ENCODE measurements at places on chromosomes 1 and 21.

- no peak for DNase-seq
Observed at GRCh38 chr1:28176492-28177470, at the start of gene PTAFR. PTAFR (minus strand) TSS chr1:28176690; CDS start chr1:28151021, 25,669 bp downstream.

- DNase-seq: no peak
Observed at GRCh38 chr21:14403681-14404318, 20.9 kb upstream of the HSPA13 start.

DNA sequence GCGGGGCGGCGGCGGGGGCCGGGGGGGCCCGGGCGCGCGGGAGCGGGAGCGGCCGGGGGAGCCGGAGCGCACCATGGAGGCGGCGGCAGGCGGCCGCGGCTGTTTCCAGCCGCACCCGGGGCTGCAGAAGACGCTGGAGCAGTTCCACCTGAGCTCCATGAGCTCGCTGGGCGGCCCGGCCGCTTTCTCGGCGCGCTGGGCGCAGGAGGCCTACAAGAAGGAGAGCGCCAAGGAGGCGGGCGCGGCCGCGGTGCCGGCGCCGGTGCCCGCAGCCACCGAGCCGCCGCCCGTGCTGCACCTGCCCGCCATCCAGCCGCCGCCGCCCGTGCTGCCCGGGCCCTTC, 546 bp downstream of the SKI start:
- no peak for DNase-seq

DNA sequence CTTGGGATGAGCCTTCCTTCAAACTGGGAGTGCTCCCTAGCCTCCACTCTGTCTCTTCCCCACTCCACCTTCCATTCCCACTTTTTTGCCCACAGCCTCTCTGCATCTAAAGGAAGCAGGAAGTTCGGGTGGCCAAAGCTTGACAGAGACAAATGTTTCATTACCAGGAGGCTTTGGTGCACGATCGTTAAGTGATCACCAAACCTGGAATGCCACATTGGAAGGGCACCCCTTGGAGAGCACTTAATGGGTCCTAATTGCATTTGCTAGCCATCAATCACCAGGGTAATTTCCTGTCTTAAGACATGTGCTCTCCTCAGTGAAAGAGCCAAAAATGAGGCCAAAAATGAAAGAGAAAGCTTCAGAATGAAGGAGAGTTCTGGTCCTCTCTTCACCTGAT, 206.5 kb downstream of the TNR start:
- DNase-seq: no peak

- DNase-seq: no peak
Observed at GRCh38 chr1:184408580-184408979, 21.8 kb downstream of the C1orf21 start.

DNA sequence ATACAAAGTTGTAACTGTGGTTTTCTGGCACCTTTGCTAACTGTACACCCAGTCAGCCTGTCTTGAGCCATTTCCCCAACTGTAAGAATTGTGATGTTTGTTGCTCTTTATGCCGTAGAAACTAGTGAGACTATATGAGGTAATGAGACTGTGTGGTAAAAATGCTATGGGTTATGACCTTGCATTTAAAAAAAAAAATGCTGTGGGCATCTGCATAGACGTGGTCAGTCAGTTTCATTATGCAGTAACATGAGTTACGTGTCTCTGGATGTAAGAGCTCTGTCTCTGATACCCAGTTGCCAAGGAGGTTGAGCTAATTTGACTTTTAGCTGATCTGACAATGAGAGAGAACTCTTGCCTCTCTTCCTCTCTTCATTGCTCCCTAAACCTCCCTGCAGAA, 80.6 kb upstream of the LAMC2 start:
- DNase-seq: no peak

DNA sequence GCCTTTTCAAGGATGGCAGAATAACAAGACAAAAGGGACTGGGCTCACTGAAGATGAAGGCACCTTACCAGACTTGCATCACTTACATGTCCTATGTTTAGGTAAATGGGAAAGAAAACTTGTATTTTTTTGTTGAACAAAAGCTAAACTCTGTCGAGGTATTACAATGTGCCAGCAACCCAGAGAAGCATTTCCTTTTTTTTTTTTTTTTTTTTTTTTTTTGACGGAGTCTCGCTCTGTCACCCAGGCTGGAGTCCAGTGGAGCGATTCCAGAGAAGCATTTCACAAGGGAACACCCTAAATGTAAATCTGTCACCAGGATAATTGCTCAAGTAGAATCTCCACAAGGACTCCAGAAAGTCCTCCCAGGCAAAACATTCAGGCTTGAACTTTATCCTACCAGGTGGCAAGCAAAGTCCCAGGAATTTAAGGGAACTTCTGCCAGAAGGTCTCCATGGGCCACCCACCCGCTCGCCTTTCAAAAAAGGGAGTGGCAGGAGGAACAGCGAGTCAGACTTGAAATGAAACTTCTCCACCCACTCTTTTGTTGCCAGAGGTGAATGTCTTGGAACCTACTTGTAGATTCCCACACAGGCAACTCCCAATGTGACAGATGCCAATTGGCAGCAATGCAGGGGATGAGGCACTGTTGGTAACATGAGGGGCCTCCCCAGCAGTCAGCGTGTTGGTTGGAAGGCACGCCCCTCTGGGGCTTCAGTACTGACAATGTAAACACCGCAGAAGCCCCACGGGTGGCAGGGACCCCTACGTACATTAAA, 125.0 kb downstream of the TIAM1 start:
- DNase-seq: no peak

GRCh38 chr1:31627930-31628559, 10.6 kb downstream of the HCRTR1 start:
- no peak for DNase-seq

GRCh38 chr1:10617318-10617717, 142.6 kb downstream of the PEX14 start:
- DNase-seq: no peak

GRCh38 chr1:224517171-224517570, 82.6 kb upstream of the WDR26 start:
- no peak for DNase-seq

- no peak for DNase-seq
Observed at GRCh38 chr1:19484798-19485361, 459 bp downstream of the CAPZB start.

DNA sequence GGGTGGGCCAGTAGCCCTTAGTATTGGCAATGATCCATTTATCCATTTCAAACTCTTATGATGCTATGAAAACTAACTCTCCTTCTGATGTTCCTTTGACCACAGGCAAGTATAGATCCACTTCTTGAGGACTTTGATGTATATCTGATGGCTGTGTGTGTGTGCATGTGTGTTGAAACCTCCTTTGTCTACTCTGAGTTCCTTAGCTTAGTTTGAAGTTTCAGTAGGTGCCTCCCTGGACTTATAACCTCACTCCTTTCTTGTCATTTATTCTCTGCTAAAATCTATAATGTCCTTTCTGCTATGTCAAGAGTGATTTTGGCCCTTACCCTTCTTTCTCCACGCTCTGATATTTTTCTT, 409.3 kb downstream of the PRDM2 start:
- DNase-seq: no peak

- DNase-seq: no peak
Observed at GRCh38 chr1:96643519-96643918, 78.1 kb upstream of the PTBP2 start.

DNA sequence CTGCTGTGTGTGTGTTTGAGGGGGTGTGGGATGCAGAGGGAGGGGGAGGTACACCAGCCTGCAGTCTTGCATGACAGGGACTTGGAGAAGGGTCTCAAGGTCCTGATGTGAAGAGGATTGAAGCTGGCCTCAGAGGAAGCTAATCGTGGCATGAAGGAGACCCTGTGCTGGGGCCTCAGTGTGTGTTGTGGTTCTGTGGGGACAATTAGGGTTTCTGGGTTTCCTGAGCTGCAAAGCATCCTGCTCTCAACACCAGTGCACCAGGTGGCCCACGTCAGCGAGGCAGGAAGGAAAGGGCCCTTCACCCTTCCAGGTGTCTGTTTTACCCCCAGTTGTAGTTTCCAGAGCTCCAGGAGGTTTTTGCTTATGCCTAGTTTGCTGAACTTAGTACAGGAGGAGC, 52.8 kb downstream of the TENT5C start:
- DNase-seq: peak; percentile 37

DNA sequence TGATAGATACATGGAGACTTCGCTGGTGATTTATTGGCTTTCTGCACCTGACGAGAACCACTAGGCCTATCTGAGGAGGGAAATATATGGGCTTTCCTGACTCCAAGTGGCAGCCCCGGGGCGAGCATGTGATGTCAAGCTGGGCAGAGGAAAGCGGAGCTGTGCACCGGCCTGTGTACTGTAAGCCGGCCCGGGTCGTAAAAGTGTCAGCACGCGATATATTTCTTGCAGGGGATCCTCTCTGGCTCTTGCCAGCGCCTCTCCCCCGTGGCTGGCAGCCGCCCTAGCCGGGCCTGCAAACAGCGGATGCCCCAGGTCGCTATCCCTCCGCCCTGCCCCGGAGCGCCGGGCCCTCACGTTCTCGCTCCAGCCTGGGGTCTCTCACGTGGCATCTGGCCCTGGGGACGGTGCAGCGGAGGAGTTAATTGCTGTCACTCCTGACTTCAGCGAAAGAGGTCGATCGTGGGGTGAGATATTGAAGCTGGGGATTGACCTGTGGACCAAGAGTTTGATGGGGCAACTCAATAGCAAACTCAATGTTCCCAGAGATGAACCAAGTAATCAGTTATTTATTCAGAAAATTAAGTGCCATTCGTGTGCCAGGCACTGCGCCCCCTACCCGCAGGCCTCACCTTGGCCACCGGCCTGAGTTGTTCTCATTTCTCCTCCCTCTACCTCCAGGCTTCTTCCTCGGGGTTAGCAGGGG, 41.0 kb upstream of the HAO2 start:
- no peak for DNase-seq

- DNase-seq: no peak
Observed at GRCh38 chr1:63320022-63320721, 2.2 kb upstream of the FOXD3 start.

- no peak for DNase-seq
Observed at GRCh38 chr1:89575207-89575606, 50.6 kb downstream of the LRRC8B start.

DNA sequence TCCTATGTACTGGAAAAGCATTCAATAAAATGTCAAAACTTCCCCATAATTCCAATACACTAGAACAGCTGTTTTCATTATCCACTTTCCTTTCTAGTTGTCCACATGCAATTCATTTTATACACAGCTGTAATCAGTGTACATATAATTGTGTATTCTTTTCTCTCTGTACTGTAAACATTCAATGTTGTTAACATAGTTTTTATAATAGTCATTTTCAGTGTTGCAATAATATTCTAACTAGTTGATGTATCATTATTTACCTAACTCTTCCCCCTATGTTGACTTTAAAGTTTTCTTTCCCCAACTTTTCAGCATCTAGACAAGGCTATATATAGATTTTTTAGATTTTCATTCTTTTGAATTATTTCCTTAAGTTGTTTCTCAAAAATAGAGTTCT, 44.4 kb downstream of the DIPK1A start:
- no peak for DNase-seq

DNA sequence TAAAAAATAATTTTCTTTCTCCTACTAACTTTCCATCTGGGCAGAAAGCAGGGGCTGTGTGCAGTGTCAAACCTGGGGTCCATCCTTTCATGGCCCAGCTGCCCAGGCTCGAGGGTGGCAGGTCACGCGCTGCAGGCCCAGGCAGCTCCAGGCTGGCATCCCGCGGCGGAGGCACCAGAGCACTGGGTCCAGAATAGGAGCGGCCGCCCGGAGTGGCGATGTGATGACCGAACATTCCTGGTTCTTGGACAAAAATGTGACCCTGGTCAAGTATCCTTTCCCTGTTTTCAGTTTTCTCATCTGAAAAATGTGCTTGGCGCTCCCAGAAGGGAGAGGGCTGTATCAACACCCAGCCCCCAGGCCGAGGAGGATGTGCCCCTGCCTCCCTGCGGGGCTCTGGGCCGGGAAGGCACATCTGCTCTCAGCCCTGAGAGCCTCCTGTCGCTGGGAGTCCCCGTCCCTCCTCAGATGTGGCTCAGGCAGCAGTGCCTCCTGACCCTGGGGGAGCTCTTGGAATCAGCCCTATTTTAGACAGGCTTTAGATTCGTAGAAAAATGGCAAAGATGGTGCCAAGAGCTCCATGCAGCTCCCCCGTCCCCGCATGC, 29.3 kb downstream of the SLX9 start:
- DNase-seq: no peak

GRCh38 chr21:28795251-28795650, 197.4 kb downstream of the LTN1 start:
- no peak for DNase-seq

DNA sequence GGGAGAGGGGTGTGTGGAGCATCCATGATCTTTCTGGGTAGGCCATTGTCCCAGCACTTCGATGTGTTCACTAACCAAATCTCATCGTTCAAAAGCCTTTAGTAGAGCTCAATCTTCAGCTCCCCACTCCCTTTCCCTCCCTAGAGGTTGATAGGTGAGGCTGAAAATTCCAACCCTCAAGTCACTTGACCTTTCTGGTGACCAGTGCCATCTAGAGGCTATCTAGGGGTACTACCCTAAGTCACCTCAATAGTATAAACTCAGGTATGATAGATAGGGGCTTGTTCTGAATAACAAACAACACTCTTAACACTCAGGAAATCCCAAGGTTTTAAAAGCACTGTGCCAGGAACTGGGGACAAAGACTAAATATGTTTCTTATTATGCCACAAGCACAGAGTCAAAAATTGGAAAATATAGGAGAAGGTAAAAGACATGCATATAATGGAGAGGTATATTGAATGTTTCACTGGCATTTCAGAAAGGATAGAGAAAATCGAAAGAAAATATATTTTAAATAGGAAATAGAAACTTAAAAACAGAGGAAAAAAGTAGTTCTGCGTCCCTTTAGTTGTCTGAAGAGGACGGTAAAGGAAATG, 42.9 kb upstream of the CD53 start:
- no peak for DNase-seq

GRCh38 chr1:111656086-111657017, 36.8 kb downstream of the RAP1A start:
- no peak for DNase-seq

DNA sequence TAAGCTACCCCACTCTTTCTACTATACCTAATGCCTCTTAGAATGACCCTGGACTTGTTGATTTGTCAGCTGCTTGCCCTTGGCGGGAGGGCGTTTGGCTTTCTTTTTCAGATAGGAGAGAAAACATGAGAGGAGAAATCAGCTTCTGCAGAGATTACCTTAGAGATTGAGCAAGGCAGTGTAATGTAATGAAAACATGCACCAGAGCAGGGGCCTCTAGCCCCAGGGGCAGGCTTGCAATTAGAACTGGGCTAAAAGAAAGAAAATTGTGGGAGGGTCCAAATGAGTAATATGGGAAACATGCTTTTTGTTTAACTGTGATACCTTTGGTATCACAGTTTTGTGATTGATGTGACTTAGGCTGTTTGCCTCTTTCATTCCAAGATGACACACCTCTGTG, 89.7 kb downstream of the PBX1 start:
- no peak for DNase-seq

Data from activated T-helper 1 cell treated with anti-CD3 and anti-CD28 coated beads, Interleukin-2, amount 50 U/mL, for 16 hours (primary cell).